ENCODE measurements at places on chromosomes 16 and 17.

DNA sequence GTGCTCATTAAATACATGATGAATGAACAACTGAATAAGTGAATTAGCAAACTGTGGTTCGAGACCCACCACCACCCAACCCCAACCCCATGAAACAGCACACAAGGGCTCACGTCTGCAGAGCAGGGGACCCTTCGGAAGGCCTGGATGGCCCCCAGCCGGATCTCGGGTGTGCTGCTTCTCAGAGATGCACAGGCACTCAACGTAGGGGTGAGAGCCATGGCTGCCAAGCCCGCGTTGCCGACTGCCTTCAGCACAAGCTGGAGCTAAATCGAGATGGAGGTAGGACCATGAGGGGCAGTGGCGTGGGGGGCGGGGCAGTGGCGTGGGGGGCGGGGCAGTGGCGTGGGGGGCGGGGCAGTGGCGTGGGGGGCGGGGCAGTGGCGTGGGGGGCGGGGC lies 93.2 kb downstream of the LITAF start:
- no peak for DNase-seq

DNA sequence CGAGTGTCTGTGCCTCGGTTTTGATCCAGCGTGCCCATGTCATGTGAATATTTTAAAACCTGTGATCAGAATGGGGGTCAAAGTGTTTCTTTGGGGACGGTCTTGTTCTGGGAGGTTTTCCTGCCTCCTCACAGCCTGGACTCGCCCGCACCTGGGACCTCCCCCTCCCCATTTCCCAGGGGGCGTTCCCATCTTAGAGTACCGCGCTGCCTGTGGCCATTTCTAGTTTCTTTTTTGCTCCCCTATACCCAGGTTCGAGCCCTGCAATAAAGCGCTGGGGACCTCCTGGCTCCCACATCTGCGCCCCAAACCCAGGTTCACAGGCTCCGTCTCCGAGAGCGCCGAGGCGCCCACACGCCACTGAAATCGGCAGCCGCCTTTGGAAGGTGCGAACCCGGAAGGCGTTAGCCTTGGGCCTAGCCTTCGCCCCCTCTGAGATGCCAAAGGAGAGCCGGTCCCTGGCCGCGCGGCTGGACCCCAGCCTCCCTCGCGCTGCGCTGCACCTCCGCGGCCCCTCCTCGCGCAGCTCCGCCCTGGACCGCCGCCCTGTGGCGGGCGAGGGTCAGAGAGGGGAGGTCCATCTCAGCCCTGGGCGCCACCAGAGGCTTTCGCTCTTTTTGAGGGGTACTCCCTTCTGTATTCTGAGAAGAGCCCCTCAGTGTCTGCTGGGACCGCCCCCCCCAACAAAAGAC lies 1.7 kb downstream of the KCNJ12 start:
- no peak for DNase-seq

GRCh38 chr16:72743011-72743761 lies 304.7 kb downstream of the ZFHX3 start:
- no peak for DNase-seq

DNA sequence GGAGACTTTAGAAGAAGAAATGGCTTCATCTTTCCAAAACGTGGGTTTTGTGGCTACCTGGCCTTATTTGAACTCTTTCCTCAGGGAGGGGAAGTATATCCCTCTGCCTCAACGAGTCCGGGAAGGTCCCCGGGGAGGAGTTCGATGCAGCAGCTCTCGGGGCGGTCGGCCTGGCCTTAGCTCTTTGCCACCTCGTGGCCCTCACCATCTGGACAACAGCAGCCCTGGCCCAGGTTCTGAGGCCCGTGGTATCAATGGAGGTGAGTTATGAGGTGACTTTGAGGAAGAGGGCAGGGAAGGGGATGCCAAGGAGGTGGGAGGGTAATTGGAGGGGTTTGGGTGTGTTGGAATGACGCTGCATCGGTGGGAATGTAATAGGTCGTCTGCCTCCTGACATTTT lies 7.7 kb downstream of the ATXN2L start:
- no peak for DNase-seq

- DNase-seq = no peak
These were observed 114.7 kb downstream of the IRX3 start for GRCh38 chr16:54171626-54172537.

DNA sequence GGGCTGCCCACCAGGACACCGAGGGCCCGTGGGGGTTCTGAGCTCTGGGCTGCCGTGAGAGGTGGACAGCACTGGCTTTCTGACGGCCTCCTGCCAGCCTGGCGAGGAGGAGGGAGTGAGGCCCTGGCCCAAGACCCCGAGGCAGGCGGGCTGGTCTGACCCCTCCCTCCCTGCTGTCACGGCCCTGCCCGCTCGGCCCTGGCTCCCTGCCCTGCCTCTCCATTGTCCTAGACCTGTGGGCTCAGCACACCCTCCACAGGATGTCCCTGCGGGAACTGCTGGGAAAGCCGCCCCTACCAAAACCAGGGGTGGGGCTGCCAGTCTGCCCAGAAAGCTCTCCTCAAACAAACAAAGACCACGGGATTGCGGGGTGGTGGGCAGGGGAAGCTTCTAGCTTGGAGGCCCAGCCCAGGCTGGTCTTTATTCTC lies 20.7 kb downstream of the SPNS2 start:
- no peak for DNase-seq

DNA sequence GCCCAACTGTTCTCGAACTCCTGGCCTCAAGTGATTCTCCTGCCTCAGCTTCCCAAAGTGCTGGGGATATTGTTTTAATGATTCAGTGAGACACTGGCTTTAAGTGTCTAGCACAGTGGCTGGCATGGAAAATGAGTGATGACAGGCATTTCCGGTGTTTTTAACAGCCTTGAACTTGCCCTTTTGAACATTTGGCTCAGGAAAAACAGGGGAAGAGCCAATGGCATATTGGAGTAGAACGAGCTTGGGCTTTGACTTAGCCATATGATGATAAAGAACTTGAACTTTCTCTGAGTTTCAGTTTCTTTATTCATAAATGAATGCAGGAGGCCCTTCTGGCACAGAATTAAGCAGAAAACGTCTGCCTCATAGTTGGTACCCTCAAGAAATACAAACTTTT lies 145.0 kb upstream of the HS3ST4 start:
- no peak for DNase-seq

GRCh38 chr16:58451945-58452401 lies 48.0 kb upstream of the NDRG4 start:
- no peak for DNase-seq

DNA sequence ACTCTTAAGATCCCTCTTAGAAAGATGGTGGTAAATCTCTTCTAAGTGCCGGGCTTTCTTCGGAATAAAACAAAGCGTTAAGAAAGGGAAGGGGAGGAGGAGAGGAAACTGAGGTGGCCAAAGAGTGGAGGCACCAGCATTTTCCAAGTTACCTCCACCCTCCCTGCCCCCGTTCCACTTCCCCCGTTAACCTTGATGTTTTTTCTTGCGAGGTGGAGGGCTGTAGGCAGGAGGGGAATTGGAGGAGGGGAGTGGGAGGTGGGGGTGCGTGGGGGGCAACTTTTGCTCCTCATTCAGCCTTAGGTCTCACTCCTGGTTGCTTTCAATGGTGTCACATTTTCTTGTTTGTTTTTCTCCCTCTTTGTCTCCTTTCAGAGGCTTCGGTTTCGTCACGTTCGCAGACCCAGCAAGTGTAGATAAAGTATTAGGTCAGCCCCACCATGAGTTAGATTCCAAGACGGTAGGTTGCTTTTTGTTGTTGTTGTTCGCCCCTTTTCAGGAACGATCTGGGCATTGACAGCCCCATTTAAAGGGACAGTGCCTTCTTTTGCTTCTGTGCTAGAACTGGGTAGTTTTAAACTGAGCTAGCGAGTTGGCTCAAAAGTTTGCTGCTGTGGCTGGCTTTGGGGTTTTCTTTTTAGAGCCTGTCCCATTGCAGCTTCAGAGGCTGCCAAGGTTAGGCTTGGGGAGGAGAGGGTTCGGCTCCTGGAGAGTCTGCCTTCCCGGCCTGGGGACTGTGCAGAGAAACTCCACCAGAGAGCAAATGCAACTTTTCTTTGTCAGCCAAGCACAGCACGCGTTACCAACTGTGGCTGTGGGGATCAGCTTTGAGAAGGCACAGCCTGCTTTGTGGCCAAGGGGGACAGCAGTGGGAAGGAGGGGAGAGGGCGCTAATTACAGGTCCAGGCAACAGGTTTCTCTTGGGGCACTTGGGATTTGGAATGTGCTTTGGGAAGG lies 1.9 kb downstream of the MSI2 start:
- DNase-seq = no peak

DNA sequence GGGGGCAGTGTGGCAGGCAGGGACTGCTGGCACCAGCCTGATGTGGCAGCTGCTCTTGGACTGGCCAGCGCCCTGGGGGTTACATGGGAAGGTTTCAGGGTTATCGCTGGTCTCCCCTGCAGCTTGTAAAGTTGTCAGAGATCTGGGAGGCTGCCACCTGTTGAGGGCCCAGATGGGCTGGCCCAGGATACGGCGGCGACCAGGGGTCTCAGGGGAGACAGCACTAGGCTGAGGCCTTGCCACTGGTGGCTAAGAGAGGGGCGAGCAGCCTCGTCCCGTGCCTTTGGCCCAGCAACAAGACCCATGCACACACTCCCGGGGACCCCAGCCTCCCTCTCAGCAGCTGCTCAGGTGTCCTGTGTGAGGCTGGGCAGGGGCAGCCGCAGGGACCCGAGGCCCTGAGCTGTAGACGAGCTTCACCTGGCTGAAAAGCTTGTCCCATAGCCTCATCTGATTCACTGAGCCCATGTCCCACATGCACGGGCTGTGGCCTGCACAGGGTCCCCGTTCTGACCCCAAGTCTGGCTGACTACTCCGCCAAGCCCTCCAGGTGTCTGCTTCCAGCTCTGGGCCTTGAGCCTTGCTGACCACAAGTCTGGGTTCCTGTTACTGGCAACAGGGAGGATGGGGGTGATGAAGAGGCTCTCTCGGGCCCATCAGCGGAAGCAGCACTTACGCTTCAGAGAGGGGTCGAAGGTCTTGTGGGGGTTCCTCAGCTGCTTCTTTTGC lies 6.2 kb downstream of the DUS1L start:
- no peak for DNase-seq

DNA sequence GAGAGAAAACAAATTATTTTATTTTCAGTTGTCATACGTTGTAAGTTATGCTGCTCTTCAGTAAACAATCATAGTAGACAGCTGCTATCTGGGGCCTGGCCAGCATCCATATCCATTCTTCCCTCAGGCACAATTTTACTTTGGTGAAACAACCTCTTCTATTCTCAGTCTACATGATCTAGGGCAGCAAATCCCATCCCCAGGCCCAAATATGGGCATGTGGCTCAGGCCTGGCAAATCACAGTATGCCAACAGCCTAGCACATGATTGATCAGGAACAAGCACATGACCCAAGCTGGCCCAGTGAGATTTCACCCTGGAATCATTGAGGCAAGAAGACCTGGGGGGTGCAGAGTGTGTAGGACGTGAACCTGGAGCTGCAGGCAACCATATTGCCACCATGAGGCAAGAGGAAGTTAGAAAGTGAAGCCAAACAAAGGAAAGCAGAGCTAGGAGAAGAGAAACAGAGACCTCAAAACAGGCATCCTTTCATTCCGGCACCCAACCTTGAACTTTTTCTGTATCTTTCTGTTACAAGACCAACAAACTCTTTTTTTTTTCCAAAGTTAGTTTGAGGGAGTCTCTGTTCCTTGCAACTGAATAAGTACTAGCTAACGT lies 10.3 kb upstream of the ABCC12 start:
- DNase-seq = no peak

GRCh38 chr16:48834576-48834975 lies 224.6 kb upstream of the N4BP1 start:
- DNase-seq = no peak

DNA sequence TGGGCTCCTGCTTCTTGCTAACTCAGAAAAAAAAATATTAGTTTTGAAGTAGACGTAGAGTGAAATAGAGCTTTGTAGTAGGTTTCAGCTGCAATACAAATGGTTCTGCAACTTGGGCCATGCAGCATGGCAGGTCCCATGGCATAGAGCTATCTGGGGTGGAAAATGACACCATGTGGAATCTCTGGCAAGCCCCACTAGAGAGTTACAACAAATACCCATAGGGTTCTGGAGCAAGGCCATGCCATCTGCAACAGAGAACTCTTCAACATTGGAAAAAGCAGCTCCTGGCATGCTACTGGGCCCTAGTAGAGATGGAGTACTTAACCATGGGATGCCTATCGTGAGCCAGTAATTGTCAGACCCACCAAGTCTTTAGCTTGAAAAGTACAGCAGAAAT lies 25.3 kb upstream of the RBBP6 start:
- no peak for DNase-seq

DNA sequence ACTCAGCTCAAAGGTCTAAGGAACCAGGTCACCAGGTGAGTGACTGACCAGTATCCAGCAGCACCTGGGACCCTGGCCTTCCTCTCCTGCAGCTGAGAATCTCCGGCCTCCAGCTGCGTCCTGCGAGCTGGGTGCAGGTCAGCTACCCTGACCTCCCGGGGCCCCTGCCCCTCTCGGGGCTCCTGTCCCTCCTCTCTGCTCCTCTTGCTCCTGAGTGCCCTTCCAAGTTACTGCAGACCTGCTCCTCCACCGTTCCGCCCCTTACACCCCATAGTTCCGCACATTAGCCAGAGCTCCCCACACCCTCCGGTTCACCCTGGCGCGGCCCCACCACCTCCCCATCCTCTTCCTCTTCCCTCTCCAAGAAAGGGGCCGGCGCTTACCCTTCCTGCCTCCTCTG lies 10.6 kb downstream of the FOXJ1 start:
- DNase-seq = no peak

- no peak for DNase-seq
These were observed 13.7 kb downstream of the KANSL1 start for GRCh38 chr17:46179375-46179999.

DNA sequence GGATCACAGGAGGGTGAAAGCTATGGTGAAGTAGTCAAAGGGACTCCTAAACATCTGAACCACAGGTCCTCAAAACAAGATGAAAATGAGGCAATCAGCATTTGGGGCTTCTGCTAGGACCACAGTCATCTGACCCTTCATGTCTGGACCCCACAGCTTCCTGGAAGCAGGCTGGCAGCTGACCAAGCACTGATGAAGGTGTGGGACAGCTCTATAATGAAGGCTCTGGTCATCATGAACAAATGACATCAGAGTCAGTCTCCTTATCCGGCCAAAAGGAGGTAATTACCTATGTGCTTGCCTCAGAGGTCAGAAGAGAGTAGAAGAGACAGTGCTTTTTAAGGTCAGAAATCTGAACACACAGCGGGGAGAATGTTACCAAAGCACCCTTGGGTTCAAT lies 101.2 kb upstream of the GNAO1 start:
- no peak for DNase-seq

DNA sequence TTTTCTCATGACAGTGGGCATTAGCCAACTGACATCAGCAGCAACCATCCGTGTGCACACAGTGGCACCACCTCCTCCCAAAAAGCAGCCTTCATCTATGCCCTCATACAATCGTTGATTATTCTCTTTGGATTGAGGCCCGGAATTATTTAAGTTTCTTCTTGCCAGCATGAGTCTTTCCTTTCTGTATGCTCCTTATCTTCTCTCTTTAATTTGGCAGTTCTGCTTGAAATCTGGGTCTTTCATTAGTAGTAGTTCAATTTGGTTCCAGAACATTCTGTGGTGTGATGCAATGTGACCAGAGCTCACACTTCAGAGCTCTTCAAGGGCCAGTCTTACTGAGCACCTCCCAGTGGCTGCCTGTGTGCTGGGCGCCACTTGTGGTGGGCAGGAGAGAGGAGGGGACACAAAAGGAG lies 52.2 kb upstream of the STH start:
- DNase-seq = no peak

Data from stimulated activated CD8-positive, alpha-beta memory T cell treated with anti-CD3 and anti-CD28 coated beads, Interleukin-7, amount 100 ng/mL, for 24 hours (primary cell).